ENCODE measurements at places on chromosomes 1 and 21.

- no peak for DNase-seq
These were observed 115.7 kb downstream of the CENPF start for GRCh38 chr1:214718724-214719123.

DNA sequence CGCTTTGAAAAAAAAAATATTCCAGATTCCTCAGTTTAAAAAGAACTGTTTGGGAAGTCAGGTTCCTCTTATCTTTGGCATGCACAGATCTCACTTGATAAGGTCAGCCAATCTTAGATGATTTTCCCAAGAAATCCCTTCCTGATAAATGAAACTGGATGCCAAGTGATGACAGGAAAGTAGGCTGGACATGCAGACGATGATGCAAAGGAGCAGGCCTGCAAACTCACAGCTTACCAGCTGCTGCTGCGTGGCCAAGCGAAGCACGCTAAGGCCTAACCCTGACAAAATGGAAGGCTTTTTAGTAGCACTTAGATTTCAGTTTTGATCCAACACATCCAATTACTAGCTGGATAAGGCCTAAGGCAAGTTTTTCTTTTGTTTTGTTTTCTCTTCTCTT is 10.1 kb downstream of the TADA1 start:
- peak; percentile 19 for DNase-seq

DNA sequence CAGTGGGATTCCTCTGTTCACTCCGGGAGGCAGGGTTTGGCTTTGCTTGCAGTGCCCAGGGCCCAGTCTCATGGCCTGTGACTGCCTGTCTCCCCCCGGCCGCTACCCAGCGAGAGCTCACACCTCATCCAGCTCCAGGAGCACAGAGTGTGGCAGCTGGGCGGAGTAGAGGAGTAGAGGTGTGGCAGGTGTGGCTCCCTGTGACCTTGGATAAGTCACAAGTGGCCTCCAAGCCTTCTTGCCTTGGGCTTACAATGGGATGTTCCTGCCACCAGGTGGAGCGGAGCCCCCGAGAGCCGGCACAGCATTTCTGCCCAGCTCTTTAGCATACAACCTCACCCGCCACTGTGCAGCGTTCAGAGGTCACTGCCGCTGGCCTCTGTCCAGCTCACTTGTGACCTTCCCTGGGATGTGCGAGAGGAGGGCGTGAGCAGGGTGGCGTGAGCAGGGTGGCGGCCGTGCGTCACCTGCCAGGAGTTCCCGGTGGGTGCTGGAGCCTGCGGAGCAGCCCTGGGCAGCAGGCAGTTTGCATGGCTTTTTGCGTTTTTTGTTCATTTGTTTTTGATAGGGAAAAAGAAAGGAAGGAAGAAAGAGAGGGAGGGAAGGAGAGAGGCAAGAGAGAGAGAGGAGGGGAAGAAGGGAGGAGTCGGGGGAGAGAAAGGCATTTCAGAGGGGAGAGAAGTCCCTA is 42.4 kb downstream of the CRYAA start:
- DNase-seq = peak; percentile 37

- no peak for DNase-seq
These were observed 21.7 kb upstream of the S100A2 start for GRCh38 chr1:153587314-153587713.

GRCh38 chr1:85388416-85388815 is 76.5 kb downstream of the DDAH1 start:
- no peak for DNase-seq

GRCh38 chr21:36452281-36452825 is 27.6 kb downstream of the CLDN14 start:
- DNase-seq = no peak

DNA sequence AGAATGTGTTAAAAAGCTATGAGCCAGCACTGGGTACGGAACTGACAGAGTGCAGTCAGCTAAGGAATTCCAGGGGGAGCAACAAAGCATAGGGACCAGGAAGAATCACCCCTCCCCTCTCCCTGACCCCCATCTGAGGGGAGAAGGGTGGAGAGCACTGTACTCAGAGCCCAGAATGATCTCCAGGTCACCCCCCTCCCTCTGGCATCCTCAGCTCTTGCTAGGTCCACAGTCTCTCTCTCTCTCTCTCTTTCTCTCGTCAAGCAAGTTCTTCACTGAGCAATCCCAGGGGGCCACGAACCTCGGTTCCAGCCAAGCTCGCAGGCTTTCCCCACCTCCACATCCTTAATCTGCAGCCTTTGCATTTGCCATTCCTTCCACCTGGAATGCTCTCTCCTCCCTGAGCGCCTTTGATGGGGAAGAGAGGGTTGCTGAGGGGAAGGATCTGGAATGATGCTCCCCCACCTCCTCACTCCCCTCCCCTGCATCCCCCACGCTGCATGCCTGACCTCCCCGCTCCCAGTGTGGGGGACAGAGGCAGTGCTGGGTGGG is 6.7 kb upstream of the WASF2 start:
- peak; percentile 58 for DNase-seq

DNA sequence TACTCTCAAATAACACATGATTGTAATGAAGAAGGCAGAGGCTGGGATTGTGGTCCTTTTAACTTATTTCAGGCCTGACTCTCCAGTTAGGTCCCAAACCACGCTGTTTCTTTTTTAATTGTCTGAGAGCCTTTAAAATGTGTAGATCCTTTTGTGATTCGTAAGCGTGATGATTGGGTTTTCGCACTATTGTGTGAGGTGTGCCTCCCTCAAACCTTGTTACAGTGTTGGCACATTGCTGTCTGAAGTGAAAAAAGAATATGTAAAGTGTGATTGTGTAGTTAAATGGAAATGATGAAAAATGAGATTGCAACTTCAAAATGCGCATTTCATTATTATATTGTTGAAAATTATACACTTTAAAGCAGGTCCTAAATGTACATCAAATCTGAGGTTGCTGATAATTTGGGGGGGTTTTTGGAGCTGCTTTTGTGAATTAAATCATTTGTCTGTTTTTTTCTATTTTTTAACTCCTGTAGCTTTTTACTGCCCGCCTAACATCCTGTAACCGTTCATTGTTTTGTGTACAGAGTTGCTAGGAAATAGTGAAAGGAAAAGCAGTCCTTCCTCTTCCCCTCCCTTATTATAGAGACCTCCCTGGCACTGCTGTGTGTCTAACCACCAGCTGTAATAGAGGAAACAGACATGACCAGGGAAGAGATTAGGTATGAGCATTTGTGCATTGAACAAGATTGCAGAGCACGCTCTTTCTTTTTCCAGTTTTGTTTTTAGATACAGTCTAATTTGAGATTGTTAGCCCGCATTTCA is 43.3 kb downstream of the IARS2 start:
- no peak for DNase-seq

GRCh38 chr1:52145137-52145536 is 3.2 kb downstream of the ZFYVE9 start:
- no peak for DNase-seq

GRCh38 chr1:27000090-27000816 is 6.8 kb downstream of the TRNP1 start:
- DNase-seq = no peak

- no peak for DNase-seq
These were observed 80.1 kb downstream of the ZNF326 start for GRCh38 chr1:90074970-90075391.

DNA sequence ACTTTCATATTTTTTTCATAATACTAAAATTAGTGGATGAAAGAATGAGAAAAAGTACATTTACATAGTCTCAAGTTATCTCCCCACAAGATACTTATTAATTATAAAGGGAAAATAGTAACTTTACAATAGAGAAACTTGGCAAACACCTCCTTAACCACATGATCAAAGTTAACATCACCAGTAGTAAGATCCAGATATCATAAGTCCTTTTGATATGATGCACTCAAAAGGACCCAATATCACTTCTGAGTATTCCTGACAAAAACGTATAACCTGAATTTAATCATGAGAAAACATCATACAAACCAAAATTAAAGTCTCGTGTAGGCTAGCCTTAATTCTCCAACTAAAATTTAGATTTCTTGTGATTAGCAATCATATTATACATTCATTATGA is 67.4 kb downstream of the LYST start:
- DNase-seq = no peak

DNA sequence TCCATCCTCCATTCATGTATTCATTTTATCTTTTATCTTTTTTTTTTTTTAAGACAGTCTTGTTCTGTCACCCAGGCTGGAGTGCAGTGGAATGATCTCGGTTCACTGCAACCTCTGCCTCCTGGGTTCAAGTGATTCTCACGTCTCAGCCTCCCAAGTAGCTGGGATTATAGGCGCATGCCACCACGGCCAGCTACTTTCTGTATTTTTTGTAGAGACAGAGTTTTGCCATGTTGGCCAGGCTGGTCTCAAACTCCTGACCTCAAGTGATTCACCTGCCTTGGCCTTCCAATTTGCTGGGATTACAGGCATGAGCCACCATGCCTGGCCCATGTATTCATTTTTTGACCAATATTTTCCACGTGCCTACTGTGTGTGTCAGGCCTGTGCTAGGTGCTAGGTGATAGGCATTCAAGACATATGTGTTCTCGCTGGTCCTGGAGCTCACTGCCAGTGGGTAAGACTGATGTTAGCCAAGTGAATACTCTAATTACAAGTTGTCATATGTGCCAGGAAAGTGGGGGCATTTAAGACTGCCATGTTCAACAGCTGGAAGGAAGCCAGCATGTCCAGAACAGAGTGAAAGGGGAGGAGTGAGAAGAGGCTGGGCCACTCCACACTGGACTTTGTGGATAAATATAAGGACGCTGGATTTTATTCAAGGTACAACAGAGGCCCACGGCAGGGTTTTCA is 5.3 kb upstream of the CELSR2 start:
- no peak for DNase-seq

- DNase-seq = no peak
These were observed 25.8 kb upstream of the KLHDC8A start for GRCh38 chr1:205382561-205382960.

DNA sequence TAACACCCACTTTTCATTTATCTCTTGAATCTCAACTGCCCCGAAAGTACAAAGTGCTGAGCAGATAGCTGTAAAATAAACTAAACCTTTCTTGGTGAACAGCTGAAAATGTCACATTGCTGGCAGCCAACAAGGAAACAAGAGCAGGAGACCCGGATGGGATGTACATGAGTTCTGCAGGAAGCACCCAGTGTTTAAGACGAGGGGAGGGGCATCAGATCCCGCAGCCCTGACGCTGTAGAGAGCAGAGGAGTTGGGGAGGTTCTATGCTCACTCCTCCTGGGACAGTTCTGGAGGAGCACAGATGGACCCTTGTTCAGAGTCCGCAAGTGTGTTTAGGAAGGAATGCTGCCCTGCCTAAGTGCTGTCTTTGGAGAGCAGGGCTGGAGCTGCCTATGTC is 32.0 kb upstream of the EPHA8 start:
- no peak for DNase-seq

- DNase-seq = no peak
These were observed 32.6 kb downstream of the TRIM67 start for GRCh38 chr1:231194476-231194842.

- no peak for DNase-seq
These were observed 235.1 kb downstream of the GRIK1 start for GRCh38 chr21:29704719-29705118.

DNA sequence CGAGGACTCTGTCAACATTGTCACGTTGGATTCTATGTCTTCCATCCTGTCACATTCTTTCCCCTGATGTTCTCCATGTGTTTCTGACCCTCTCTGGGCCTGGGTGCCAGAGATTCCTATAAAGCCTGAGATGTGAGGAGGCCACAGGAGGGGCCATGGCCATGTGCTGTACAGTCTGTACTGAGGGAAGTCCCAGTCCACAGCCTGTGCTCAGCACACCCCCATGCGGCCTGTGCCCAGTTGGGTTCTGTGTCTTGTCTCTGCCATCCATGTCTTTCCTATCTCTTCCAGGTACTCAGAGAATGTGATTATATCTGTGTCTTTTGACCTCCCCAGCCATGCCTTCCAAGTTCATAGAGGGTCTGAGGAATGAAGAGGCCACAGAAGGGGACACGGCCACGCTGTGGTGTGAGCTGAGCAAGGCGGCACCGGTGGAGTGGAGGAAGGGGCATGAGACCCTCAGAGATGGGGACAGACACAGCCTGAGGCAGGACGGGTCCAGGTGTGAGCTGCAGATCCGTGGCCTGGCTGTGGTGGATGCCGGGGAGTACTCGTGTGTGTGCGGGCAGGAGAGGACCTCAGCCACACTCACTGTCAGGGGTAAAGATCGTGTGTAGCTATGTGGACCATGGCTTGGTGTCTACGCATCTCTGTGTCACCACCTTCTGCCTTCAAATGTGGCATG is 86.1 kb downstream of the OBSCN start:
- DNase-seq = no peak

- no peak for DNase-seq
These were observed 26.2 kb downstream of the ZMYND12 start for GRCh38 chr1:42429603-42430002.

GRCh38 chr1:107824946-107825345 is 140.0 kb downstream of the VAV3 start:
- DNase-seq = no peak

- no peak for DNase-seq
These were observed 66.5 kb downstream of the TSEN15 start for GRCh38 chr1:184118046-184118445.

DNA sequence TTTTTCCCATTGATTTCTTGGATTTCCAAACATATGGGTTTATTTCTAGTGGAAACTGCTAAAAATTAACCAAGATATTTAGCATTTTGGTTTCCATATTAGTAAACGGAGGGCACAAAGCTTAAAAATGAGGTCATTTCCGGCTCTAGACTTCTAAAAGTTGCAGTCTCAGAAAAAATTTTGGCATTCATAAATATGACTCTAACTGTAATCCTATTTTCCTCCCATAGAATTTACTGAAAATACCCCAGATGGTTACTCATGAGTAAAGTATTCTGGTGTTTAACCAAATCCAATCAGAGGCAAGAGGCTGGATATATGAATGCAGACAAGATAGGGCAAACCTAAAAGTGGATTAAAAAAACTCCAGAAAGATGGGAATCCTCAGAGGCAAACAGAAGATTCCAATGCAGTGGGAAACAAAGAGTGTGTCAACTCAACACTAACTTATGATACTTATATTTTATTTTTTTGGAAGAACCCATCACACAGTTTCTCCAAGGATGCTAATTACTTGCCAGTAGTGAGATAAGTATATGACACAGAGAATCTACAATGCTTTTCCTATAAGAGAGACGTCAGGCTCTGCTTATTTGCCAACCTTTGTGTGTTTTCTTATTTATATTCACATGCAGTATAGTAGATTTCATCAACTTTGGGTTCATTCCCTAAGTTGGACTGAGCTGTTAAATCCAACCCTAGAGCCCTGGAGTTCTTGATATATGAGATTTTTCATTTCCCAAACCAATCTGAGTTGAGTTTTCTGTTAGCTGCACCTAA is 90.1 kb upstream of the BCL10 start:
- no peak for DNase-seq

GRCh38 chr1:25064465-25065240 is 134.6 kb upstream of the RUNX3 start:
- no peak for DNase-seq

GRCh38 chr1:166929911-166930310 is 45.4 kb downstream of the ILDR2 start:
- no peak for DNase-seq

GRCh38 chr1:36257375-36257767 is 33.1 kb downstream of the THRAP3 start:
- DNase-seq = no peak

DNA sequence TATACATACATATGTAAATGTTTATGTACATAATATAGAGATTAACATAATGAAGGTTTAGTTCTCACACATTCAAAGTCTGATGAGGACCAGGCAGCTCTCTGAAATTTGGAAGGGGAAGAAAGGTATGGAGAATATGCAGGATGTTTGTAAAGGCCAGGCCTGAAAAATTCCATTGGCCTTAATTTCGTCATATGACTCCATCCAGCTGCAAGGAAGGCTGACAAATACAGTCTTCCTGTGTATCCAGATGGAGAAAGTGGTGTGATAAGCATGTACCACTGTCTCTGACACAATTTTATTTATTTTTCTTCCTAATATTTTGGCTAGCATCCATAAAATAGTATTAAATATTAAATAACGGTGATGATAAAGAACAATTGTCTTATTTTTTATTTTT is 6.3 kb upstream of the SGIP1 start:
- no peak for DNase-seq

Data from SK-N-DZ (cell line).